ENCODE measurements at places on chromosomes 2 and 18.

GRCh38 chr2:202847693-202848524 is 23.7 kb downstream of the ICA1L start:
- DNase-seq: no peak

GRCh38 chr2:71797035-71797810 is 343.9 kb downstream of the DYSF start:
- peak; percentile 16 for DNase-seq

GRCh38 chr2:55115761-55116597 is 65.7 kb upstream of the RTN4 start:
- no peak for DNase-seq

DNA sequence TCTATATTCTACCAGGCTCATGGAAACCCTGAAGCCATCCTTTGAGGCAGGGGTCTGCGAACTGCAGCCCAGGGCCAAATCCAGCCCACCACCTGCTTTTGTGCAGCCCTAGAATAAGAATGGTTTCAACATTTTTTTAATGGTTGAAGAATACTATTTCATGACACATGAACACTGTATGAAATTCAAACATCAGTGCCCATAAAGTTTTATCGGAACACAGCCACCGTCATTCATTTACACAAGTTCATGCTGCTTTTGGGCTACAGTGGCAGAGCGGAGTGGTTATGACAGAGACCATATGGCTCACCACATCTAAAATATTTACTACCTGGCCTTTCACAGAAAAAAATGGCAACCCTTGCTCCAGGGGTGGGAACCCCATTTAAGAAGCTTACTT is 124.2 kb upstream of the EPAS1 start:
- DNase-seq: no peak

Measured in femur (tissue), 1 donor.